HEK293T (cell line): ENCODE measurements at places on chromosomes 12 and 14.

DNA sequence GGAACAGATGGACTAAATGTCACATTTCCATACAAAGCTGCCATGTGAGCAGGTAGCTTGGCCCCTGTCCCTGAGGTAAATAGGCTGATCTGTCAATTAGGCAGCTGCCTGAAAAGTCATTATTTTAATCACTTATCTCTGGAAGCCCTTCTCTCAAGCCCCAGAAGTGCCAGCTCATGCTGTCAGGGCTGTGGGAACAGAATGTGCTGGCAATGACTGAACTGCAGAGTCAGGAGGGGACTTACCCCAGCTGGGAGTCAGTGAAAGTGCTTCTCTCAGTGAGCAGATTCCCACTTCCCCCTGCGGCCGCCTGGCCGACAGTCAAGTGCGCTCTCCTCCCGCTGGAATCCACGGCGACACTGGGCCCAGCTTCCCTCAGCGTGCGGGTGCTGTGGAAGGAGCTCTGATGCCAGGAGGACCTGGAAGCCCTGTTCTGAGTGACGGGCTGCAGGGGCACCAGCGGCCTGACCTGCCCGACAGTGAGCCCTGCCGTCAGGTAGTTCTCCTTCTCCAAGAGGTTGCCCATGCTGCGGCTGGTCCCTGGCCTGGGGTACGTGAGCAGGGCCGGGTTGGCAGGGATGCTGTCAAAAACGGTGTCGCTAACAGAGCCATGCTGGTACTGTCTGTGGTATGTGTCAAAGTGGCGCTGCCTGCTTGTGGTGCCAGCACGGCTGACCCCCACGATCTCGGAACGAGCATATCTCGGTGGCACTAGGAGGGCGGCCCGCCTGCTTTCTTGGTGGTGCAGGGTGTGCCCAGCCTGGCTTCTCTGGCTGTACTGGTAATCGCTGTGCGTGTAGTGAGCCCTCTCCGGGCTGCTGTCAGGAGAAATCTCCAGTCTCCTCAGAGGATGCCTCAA lies 18.7 kb downstream of the PKP2 start:
- no peak for DNase-seq

- DNase-seq, result no peak
Observed at GRCh38 chr12:114696443-114697242, 12.7 kb upstream of the TBX3 start.

DNA sequence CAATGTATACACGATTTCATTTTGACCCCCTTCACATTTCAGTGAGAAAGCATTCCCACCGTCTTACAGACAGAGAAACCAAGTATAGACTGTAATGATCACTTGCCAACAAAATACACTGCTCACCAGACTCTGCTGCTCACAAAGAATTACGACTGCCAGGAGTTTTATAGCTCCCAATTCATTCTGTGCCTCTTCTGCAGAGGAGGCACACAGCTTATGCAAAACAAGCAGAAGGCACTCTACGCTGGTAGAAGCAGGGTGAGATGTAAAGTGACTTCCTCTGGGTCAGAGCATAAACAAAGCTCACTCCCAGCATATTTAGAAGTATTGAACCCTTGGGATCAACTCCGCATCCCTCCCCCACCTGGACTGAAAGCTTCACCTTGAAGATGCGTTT lies 14.6 kb downstream of the SPTB start:
- DNase-seq, result no peak

DNA sequence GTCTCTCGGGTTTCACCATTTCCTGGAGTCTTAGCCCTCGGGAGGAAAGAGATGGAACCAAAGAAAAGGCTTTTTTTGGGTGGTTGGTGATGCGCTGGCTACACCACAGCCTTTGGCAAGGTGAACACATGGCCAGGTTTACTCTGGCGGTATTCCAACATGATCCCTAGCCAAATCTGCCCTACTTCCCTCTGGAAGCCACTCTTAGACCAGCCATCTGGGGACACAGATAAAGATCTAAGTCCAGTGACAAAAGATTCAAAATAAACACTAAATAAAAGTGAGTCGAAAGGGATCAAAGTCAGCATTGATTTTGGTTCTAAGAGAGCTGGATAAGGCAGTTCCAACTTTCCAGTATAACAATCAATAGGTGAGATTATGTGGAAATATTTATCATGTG lies 694.5 kb downstream of the VRK1 start:
- no peak for DNase-seq

DNA sequence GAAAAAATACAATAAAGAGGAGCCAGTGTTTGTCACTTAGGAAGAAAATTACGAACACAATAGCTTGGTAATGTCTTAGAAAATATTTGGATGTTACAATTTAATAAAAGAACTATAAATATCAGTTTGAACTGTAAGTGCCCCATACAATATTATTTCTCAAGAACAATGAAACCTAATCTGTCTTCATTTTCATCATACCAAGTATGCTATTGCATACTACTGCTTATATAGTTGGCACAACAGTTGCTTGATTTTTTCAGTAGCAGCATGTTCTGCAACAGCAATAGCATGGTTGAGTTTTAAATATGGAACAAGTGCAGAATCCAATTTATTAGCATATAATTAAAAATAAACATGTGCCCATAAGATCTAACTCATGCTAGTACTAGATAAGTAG lies 564.6 kb downstream of the C12orf50 start:
- no peak for DNase-seq

DNA sequence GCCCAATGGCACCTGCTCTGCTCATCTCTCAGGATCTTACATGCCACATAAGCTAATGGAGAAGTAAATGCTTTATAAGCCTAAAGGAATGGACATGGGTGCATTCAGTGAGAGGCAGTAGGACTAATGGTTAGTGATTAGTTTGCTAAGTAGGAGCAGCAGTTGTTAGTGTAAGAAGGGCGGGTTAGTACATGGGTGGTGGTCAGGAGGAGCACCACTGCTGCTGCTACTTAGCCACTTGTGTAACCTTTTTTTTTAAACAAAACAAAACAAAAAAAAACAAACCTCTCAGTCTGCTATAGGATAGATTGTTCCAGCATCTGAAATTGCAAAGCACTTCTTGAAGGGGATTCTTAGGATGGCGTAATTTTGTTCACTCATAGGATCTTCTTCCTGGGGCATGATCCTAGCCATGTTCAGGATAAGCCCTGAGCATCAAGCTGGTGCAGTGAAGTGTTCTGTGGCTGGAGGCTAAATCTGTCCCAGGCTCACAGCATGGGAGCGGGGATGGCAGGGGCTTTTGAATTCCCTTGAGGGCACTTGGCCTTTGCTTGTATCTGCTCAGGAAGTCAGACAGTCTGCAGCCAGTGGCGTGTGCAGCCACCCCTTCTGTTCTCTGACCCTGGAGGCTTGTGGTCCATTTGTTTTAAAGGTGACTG lies 63.6 kb downstream of the CHST11 start:
- no peak for DNase-seq

GRCh38 chr12:26997003-26997402 lies 17.2 kb downstream of the TM7SF3 start:
- no peak for DNase-seq

GRCh38 chr12:32390572-32391219 lies 8.7 kb upstream of the FGD4 start:
- no peak for DNase-seq

GRCh38 chr14:101875041-101875726 lies 89.2 kb upstream of the DYNC1H1 start:
- no peak for DNase-seq

GRCh38 chr14:64910847-64911495 lies 3.3 kb upstream of the CHURC1 start:
- DNase-seq, result peak; percentile 29

GRCh38 chr12:118618695-118619094 lies 242.3 kb downstream of the SUDS3 start:
- DNase-seq, result no peak

GRCh38 chr14:23433457-23433856 lies 2.0 kb downstream of the MYH7 start:
- no peak for DNase-seq

DNA sequence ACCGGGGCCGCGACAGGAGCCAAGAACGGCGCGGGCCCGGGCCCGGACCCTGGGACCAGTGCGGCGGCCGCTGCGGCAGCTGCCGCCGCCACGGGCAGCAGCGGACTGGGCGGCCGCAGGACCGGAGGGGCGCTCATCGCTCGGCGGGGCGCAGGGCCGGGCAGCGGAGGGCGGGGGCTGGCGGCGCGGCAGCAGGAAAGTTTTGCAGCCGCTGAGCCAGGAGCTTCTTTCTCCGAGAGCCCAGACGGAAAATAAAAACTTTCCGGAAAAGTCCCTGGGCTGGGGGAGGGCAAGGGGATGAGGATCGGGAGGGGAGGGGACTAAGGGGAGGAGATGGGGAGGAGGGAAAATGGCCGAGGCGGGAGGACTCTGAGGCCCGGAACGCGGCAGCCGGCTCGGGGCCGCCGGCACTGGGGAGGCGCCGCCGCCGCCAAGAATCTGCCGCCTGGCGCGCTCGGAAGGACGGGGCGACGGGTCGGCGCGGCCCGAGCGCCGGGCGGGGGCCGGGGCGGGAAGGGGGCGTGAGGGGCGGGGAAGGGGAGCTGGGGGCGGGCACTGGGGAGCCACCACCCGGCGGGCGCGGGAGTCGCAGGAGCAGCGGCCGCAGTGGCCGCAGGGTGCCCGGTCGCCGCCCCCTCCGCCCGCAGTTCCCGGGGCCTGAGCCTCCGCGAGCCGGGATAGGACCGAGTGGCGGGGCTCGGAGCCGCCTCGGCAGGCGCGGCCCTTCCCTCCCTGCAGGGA lies at the start of gene PRKD1:
Gene PRKD1 (minus strand): TSS at position 472 of the 741 bp plus-strand sequence.
- DNase-seq, result peak; percentile 66

- DNase-seq, result no peak
Observed at GRCh38 chr14:76510181-76510580, 134.2 kb downstream of the ESRRB start.

DNA sequence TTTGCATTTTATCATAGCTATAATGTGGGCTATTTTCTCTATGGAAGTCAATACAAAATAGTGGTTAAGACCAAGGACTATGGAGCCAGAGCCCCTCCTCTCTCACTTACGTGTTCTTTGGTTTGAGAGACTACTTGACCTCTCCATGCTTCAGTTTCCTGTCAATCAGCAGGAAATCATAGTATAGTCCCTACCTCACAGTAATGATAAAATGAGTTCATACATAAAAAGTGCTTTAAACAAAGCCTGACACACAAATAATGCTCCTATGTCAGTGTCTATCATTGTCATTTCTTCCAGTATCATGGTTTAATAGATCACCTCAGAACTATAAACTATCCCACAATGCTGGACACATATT lies 90.4 kb downstream of the MED13L start:
- no peak for DNase-seq
